ENCODE measurements at places on chromosomes 11 and 22.

DNA sequence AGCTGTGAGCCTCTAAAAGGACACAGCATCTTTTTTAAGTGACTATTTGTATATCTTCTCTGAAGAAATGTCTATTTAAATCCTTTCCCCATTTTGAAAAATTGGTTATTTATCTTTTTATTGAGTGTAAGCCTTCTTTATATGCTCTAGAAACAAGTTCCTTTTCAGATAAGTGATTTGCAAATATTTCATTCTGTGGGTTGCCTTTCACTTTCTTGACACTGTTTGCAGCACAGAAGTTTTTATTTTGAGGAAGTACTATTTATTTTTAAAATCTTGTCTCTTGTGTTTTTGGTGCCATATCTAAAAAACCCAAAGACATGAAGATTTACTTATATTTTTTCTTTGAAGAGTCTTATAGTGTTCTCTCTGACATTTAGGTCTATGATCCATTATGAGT, 40.1 kb upstream of the LYVE1 start:
- peak; percentile 68 for DNase-seq

- DNase-seq = no peak
These were observed 135.5 kb downstream of the ETS1 start for GRCh38 chr11:128451652-128452470.

DNA sequence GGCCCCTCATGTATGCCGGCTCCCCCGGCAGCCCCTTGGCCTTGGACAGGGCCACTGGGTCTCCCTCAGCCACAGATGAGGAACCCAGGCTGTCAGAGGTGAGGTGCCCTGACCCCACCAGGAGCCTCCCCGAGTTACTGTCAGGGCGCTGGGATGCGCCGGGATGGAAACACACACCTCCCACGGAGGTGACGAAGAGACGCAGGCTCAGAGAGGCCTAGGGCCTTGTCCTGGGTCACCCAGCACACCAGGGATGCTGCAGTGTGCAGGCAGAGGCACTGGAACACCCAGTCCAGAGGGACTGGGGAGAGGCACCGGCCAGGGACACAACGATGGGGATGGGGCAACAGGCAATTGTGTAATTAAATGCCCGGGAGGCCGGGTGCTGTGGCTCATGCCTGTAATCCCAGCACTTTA, 81.2 kb upstream of the PRR5 start:
- DNase-seq = no peak

DNA sequence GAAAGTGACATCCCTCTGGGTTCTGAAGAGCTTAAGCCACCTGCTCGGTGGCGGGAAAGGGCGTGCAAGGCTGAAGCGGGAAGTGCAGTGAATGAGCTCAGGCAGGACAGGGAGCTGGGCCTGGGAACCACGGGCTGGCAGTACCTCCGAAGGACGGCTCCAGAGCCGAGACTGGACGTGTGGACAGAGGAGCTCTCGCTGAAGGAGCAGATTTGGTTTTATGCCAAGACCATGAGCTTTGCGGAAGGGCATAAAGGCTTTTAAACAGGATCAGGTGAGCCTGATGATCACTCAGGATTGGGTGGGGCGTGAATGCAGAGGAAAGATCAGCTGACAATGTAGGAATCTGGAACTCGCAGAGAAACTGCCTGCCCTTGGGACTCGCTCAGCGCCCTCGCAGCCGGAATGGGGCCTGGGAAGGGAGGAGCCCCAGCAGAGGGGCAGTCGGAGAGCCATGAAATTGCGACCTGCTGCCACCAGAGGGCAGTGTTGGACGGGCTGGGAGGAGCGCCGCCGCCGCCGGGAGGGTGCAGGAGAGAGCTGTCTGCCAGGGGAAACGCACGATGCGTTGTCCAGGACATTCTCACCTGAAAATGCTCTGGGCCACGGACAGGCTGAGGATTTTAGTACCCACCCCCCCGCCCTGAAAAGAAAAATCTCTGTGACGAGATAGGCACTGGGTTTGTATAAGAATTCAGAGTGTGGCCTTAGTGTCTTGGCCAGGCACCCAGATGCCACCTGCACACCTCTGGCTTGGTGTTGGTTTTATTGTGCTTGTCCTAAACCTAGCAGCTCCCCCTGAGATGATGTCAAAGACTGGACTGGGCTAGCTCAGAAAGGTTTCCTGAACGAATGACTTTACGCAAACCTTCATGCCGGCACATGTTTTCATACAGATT, 324.4 kb downstream of the NTM start:
- DNase-seq = peak; percentile 63

- no peak for DNase-seq
These were observed 132.6 kb downstream of the NTM start for GRCh38 chr11:131503017-131503416.

DNA sequence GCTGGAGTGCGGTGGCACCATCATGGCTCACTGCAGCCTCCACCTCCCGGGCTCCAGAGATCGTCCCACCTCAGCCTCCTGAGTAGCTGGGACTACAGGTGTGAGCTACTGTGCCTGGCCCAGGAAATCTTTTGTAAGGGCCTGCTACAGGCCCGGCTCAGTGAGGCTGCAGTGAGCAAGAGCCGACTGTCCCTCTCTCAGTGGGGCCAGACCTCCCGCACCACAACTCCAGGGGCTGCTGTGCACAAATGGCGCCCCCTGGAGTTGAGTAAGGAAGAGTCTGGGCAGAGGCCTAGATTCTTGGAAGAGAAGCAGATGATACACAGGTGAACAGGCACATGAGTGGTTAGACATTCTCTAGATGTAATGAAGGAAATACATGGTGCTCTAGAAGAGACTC, 7.0 kb downstream of the SERHL2 start:
- DNase-seq = peak; percentile 13

DNA sequence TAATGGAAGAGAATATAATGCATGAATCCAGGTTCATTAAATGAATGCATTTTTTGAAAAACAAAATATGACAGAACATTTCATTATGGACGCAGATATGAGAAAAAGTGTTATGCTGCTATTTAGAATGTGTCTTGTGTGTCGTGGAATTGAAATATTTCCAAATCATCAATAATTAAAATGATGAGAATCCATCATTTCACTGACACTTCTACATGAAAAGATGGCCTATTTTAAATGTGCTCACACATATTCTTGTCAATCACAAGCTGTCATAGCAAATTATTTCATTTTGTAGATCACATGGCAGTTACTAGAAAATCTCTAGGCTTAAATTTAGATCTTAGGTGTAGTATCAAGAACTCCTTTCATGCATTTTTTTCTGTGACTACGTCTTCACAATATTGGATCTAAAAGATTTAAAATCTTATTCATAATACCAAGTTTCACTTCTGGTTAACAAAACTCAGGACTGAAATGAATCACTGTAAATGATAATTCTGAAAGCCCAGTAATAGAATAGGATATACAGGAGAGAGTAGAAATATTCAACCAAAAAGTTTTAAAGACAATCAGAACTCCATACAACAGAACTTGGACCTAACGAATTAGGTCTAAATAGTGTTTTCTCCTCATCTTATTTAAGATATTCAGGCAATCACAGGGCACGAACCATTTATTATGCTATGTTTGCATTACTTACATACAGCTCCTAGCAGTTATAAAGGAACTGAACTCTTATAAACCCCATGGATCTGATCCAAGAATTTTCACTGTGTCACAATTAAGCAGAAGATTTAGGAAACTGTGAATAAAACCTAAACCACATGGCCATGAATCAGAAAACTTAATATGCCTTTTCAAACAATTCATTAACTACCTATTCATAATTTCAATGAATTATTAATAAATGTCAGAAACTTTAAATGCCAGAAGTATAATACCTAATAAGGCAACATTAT, 67.7 kb downstream of the DCDC1 start:
- no peak for DNase-seq

- DNase-seq = no peak
These were observed 78.6 kb upstream of the B3GNT6 start for GRCh38 chr11:76955459-76956114.

DNA sequence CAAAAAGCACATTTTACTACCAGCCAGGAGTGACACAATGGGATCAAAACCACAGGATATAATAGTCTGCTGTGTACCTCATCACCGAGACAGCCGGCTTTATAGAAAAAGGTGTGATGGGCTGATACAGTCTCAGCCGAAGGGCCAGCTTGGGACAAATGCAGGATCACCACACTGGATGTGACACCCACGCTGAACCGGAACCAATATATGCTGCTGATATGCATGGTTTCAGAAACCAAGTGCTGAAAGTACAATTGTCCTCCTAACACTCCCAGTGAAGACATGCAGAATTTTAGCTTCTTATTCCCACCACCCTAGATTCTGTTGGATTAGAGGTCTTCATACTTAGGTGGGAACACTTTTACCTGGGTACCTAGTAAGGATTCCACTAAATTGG, 97.0 kb upstream of the LDLRAD3 start:
- DNase-seq = no peak

DNA sequence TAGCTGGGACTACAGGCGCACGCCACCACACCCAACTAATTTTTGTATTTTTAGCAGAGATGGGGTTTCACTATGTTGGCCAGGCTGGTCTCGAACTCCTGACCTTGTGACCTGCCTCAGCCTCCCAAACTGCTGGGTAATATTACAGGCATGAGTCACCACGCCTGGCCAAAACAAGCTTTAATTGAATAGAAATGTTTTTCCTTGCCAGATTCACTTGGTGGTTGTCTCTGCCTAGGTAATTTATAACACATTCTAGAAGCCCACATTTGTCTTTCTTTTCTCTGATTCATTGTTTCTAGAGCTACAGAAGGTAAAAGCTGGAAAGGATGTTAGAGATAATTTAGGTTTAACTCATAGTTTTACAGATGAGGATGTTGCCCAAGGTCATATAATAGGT, 41.3 kb downstream of the CECR2 start:
- no peak for DNase-seq

GRCh38 chr11:104442321-104442720, 278.4 kb upstream of the PDGFD start:
- DNase-seq = peak; percentile 39

GRCh38 chr11:128458321-128458720, 129.0 kb downstream of the ETS1 start:
- no peak for DNase-seq

DNA sequence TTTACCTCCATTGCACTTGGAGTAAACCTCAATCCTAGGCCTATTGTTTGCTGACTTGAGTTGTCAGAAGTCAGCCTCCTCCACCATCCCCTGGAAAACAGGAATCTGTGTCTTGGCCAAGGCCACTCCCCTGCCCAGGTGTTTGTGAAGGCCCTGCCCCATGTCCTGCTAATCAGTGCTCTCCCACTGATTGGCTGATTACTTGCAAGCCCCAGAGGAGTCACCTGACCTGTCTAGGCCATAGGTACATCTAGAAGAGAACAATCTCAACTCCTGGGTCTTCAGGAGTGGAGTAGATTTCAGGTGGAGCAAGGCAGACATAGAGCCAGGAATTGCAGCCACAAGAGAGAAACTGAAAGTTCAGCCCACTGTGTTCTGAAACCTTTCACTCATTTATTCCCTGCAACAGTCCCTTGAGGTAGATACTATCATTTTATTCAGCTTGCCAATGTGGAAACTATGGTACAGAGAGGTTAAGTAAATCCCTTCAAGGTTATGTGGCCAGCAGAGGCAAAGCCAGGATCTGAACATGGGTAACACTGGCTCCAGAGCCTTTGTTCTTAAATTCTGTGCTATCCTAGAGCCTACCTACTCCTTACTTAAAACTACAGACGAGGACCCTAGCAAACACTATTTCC, 10.4 kb downstream of the OAF start:
- DNase-seq = no peak

DNA sequence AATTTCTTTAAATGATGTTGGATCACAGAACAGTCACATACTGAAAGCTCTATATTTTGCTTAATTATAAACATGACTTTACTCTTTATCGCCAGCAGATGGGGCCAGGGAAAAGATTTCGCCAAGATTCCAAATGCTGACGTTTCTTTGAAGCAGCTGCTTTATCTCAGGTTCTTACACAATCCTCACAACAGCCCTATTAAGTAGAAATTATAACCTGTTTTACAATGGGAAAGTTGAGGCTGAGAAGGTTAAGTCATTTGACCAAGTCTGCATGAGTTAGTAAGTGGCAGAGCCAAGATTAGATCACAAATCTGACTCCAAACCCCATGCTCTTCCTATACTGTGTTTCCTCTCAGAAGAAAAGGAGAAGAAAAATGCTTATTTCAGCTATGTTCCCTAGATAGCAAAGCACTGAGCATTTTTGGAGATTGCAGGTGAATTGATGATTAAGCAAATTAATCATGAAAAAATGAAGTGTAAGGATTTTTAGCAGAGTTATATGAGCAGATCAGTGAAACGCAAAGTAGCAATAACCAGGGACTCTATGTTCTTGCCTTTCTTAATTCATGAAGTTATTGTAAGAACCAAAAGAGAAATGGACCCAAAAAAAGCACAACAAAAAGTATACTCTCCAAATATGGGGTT, 79.0 kb downstream of the AASDHPPT start:
- peak; percentile 26 for DNase-seq

GRCh38 chr11:28169816-28170215, 61.6 kb downstream of the METTL15 start:
- peak; percentile 1 for DNase-seq

- DNase-seq = no peak
These were observed 133.5 kb downstream of the COMMD9 start for GRCh38 chr11:36155770-36156160.

DNA sequence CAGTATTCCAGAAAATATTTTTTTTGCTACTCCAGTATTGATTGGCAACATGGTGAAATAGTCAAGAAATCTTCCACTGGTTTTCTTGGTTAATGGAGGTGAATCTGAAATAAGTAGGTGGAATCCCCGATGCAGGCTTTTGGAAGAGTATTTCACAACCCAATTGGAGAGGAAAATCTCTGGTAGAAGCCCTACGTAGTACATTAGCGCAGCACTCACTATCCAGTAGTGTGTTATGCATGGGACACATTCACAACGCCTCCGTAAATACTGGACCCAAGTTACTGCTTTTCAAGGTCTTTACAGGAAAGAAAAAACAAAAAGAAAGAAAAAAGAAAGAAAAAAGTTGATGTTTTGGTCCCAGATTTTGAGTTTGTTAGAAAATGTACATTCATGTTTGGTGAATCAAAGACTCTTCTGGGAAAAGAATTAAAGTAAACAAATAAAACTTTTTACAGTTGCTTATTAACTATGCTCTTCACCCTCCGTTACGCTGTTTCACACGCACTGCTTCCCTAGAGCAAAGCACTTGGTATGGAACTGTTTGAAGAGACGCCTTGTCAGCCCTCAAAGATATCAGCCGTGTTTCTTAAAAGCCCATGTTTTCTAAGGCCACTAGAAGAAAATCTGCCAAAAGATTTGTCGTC, 170.4 kb upstream of the CTSC start:
- no peak for DNase-seq

GRCh38 chr11:36151933-36152580, 137.2 kb downstream of the COMMD9 start:
- DNase-seq = peak; percentile 60

DNA sequence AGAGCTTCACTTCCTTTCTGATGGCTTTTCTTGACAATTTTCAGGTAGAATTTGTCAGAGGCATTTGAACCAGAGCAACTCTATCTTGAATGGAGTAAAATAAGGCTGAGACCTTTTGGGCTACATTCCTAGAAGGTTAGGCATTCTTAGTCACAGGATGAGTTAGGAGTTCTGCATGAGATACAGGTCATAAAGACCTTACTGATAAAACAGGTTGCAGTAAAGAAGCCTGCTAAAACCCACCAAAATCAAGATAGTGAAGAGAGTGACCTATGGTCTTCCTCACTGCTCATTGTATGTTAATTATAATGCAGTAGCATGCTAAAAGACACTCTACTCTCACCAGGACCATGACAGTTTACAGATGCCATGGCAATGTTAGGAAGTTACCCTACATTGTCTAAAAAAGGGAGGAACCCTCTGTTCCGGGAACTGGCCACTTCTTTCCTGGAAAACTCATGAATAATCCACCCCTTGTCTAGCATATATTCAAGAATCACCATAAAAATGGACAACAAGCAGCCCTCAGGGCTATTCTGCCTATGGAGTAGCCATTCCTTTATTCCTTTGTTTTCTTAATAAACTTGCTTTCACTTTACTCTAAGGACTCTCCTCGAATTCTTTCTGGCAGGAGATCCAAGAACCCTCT, 1519.7 kb upstream of the TENM4 start:
- DNase-seq = no peak

Data from inflammatory macrophage treated with lipopolysaccharide for 4 hours (primary cell).